Spinal cord (tissue), 10 donors: ENCODE measurements at places on chromosomes 12 and 14.

- DNase-seq: no peak
These were observed 58.0 kb downstream of the TRAFD1 start for GRCh38 chr12:112183141-112184021.

- DNase-seq: no peak
These were observed 89.3 kb downstream of the IRF2BPL start for GRCh38 chr14:76939015-76939742.

DNA sequence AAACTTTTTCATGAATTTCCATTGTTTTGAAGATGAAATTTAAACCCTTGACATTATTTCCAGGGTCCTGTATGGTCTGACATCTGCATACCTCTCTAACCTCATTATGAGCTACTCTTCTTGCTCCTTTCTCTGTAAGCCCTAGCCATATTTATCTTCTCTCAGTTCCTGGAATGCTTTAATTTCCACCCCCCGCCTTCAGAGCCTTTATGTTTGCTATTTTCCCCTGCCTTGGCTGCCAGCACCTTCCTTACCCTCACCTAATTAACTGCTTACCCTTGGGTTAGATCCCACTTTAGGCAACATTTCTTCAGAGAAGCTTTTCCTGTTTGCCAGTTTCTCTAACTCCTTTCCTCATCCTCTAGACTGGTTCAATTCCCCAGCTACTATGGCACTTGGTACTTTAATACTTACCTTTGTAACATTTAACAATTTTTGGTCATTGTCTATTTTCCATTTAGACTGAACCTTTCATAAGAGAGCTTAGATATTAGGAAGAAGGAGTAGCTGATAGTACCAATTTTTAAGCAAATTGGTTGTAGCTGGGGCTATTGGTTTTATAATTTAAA lies 6.0 kb downstream of the STYX start:
- no peak for DNase-seq

DNA sequence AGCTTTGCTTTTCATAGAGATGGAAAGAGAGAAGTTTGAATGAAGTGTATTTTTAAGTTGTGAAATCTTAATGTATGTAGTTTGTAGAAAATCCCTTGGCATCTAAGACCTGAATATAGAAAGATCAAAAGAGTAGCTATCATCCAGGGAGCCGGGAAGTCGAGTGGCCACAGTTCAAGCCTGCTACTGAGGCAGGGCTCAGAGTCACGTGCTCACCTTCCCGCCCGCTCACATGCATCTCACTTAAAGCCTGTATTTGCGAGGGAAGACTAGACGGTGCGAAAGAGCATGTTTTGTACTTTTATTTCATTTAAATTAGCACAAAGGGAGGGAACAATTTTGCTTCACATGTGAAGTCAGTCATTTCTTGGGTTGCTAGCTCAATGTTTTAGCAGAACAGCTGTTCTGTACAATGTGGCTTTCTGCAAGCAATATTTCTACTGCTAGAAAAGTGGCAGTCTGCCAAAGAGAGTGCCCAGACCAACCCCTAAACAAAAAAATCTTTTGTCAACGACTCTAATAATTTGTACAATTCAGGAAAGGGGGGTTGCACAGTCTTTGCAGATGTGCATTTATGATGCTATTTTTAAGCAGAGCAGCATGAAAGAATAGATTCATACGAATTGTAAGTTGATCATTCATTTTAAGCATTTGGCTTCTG lies 290.7 kb downstream of the NPAS3 start:
- DNase-seq: peak; percentile 44

DNA sequence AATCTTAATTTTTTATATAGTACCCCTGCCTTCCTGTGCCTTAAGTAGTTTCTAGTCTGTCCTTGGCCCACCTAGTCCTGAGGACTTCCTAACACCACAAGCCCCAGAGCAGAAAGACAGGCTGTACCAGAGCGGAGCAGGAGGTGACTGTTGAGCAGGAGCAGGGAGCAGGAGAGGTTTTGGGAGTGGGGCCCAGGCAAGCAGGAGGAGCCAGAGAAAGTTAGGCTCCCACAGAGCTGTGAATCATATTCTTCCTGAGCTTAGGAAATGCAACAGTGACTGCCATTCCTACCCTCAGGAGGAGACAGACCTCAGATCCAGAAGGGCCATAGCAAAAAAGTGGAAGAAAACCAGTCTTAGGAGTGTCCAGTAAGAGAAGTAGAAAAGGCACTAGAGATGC lies 28.3 kb upstream of the COL2A1 start:
- no peak for DNase-seq

GRCh38 chr12:103833095-103833775 lies 7.8 kb downstream of the NT5DC3 start:
- no peak for DNase-seq

DNA sequence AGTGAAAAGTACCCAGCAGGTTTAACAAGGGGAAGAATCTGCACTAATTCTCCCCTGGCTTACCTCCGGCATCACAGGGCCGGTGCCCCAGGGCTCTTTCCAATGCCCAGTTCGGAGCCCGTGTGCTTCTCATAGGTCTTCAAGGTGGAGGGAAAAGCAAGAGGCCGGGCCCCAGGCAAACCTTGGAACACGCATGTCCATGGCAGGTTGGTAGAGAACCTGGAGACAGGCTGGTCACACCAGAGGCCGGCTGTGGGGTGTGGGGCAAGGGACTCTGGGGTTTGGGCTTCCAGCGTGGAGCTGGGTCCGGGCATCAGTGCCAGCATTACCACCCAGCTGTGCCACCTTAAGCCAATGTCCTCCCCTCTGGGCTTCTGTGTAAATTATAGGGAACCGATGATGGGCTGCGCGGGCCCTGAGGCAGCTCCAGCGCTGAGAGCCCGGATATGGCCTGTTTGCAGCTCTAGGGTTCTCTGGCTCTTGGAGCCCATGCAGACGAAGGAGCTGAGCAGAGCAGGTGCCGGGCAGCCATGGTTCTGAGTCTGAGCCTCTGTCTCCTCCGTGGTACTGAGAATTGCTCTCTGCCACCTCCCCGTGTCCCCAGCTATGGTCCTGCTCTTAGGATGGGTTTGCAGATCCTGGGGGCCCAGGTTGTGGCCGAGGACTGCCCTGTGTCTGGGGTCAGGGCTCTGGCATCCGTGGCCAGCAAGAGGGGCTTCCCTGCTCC lies 197.0 kb upstream of the C14orf180 start:
- DNase-seq: no peak

DNA sequence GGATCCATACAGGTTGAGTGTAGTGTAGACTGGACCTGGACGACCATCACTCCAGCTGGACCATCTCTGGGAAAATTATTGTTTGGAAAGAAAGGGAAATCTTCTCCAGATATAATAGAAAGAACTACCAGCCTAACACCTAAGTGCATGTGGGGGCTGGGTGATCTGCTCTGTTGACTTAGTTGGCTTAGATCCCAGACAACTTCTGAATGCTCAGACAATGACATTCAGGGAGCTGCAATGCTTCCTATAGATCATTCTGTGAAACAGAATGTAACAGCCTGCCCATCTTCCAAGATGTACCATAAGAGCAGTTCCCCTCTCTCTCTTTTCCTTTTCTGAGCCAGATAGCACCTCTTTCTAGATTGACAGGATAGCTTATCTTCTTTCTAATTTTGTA lies 572.8 kb upstream of the STXBP6 start:
- no peak for DNase-seq

DNA sequence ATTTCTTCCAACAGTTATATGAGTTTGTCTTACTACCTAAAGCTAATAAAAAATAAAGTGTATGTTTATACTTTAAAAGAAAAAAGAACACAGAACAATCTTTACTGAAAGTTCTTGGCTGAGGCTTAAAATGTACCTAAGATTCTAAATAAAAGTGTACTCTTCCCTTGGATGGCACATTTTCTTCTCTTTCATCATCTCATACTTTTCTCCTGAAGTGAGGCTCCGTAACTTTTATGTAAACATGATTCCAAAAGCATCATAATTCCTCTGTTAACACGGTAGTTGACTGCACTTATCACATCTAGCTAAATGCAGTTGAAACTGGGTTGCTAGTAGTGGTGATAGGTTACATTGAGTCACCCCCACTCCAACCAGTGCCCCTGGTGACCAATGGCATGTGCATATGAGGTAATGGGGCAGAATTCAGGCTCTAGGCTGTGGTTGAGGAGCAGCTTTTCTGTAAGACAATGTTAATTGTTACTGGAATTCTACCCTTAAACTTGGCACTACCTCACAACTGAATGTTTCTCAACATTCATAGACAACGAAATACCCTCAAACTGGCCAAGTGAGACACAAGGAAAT lies 38.4 kb downstream of the WASHC3 start:
- no peak for DNase-seq

- no peak for DNase-seq
These were observed 500.4 kb downstream of the NELL2 start for GRCh38 chr12:44375694-44376093.

DNA sequence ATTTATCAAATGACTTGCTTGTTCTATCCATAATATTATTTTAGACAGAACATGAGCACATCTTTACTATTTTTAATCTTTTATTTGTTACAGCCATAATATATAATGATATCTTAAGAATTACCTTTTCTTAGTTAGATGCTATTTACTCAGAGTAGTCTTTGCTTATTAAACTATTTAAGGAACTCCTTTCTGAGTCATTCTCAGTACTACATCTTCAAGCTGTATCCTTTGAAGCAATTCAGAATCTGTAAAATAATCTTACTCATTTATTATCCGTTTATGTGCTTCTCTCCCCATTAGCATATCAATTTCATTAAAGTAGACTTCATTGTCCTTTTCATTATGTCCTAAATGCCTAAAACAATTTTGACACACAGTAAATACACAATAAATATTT lies 240.4 kb upstream of the FAR2 start:
- no peak for DNase-seq

- peak; percentile 24 for DNase-seq
These were observed 17.2 kb upstream of the ARID4A start for GRCh38 chr14:58280954-58281787.

DNA sequence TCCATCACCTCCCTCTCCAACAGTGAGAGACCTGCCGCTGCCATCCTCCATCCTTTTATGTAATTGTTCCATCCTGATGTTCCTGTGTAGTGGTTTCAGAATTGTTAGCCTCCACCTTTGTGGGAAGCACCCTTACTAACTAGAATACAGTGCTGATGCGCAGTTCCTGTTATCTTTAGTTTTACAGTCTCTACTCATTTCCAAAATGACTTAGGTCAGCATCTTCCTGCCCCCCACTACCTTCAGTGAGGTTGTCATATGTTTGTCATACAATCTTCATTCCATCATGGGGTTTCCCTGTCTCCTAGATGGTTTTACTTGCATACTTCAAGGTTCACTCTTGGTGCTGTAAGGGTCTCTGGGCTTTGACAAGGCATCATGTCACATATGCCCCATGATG lies 69.8 kb downstream of the EML1 start:
- no peak for DNase-seq

DNA sequence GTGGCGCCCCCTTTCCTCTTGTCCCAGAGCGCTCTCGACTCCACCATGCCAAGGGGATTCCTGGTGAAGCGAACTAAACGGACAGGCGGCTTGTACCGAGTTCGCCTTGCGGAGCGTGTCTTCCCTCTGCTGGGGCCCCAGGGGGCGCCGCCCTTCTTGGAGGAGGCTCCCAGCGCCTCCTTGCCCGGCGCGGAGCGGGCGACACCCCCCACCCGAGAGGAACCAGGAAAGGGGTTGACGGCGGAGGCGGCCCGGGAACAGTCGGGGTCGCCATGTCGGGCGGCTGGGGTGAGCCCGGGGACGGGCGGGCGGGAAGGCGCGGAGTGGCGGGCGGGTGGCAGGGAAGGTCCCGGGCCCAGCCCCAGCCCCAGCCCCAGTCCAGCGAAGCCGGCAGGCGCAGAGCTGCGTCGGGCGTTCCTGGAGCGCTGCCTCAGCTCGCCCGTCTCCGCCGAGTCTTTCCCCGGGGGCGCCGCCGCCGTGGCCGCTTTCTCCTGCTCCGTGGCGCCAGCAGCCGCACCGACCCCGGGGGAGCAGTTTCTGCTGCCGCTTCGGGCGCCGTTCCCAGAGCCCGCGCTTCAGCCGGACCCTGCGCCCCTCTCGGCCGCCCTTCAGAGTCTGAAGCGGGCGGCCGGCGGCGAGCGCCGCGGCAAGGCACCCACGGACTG lies 376 bp downstream of the INSM2 start:
- DNase-seq: no peak
